ENCODE measurements at places on chromosomes 4 and X.

DNA sequence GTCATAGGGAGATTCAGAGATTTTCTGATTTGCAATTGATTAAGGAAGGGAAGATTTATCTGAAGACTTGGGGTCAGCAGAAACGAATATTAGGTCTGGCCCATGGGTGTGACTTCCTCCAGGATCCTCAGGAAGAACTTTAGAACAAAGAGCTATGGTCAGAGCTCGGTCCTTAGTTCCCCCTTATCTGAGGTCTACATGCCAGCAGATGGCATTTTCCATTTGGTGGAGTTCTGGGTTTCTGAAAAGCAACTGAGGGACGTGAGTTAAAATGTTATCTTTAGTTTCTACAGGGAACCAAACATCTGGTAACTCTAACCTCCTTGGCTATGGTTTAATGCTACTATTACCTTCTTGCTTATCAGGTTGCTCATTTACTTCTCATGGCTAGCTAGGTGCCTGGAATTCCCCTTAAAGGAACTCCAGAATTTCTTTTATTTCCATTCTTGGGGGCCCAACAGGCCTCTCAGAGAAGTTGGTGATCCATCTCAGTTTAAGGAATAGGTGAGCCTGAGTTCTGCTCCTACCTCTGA is 40.7 kb downstream of the KLF3 start:
- no peak for DNase-seq

GRCh38 chr4:8688908-8689445 is 96.4 kb downstream of the CPZ start:
- DNase-seq: no peak

GRCh38 chrX:38717871-38718270 is 83.4 kb upstream of the MID1IP1 start:
- peak; percentile 32 for DNase-seq

DNA sequence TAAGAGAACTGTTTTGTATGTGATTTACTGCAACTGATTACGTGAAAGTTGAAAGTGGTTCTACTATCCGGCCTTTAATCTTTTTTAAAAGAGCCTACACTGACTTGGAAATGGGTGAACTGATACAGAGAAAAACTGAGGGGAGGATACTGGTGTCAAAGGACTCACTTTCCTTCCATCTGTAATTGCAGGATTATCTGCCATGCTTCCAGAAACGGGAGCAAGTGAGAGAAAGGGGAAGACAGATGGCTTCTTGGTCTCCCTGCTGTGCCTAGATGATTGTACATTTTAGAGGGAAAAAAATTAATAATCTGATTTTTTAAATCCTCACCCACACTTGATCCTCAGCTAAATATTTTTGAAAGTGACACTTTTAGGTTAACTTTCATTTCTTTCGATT is 88.3 kb upstream of the GRID2 start:
- no peak for DNase-seq

- no peak for DNase-seq
These were observed 118.9 kb downstream of the CEP44 start for GRCh38 chr4:174402470-174403176.

DNA sequence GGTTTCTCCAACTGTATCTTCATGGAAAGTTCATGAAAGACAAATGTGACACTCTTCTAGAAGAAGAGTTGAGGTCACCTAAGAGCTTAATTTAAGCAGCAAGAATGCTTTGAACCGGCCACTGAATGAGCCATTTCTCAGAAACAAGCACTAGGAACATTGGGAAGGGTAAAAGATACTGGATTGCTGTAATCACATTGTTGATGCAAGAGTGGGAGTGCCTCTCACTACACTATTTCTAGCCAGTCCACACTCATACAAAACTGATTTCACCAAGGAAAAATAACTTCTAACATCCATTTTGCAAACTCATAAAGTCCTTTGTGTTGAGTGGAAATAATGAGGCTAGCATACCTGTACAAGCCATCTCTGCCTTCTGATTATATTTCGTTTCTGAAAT is 220.3 kb downstream of the RELL1 start:
- DNase-seq: no peak

GRCh38 chr4:101400096-101400495 is 52.8 kb upstream of the PPP3CA start:
- DNase-seq: peak; percentile 56

GRCh38 chr4:13856387-13856786 is 228.9 kb upstream of the BOD1L1 start:
- no peak for DNase-seq

- DNase-seq: no peak
These were observed 63.5 kb downstream of the ENOPH1 start for GRCh38 chr4:82493721-82494425.

- DNase-seq: peak; percentile 2
These were observed 77.1 kb upstream of the SLC4A4 start for GRCh38 chr4:71261633-71262121.

GRCh38 chr4:69092190-69092589 is 4.1 kb upstream of the UGT2B7 start:
- no peak for DNase-seq

GRCh38 chr4:84914686-84915395 is 51.6 kb downstream of the WDFY3 start:
- DNase-seq: no peak

- DNase-seq: no peak
These were observed 10.1 kb downstream of the PSAPL1 start for GRCh38 chr4:7424553-7425111.

- no peak for DNase-seq
These were observed 49.2 kb upstream of the MND1 start for GRCh38 chr4:153295131-153295755.

Data from activated CD4-positive, alpha-beta T cell treated with anti-CD3 and anti-CD28 coated beads, Interleukin-10, Interleukin-2, amounts not matched to agents 100 ng/mL and 50 ng/mL, durations not matched to agents 16 hours and 8 hours (primary cell).